RCC 7860 (cell line): ENCODE measurements at places on chromosomes 6 and 20.

- no peak for DNase-seq
These were observed 55.9 kb upstream of the SNX9 start for GRCh38 chr6:157766901-157767774.

DNA sequence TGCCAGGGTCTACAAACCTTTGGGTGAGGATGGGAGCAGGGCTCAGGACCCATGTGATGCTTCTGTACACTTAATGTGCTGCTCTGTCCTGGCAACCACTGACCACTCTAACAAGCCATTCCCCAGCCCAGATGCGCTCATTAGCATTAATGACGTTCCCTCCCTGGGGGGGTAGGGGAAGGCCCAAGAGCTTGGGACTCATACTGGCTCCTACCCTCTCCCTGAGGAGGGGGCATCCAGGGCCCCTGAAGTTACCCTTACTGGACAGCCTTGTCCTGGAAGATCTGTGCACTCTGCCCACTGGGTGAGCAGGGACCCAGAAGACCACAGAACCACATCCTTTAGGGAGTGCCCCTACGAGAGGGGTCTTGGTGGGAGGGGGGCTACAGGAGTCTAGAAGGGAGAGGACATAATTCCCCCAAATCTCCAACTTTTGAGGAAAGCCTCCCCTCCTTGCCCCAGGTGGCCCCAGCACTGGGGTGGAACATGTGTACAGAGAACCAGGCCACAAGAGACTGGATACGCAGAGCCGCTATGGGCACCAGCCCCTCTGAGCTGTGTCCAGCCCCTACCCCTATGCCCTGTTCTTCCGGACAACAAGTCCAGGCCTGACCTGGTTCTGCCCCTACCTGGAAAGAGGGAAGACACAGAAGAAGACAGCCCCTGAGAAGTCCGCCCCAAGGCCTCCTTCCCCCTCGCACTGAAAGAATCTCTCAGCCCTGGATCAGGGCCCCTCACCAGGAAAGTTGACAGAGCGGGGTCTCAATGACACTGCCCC lies 1.4 kb downstream of the TEAD3 start:
- DNase-seq = no peak

DNA sequence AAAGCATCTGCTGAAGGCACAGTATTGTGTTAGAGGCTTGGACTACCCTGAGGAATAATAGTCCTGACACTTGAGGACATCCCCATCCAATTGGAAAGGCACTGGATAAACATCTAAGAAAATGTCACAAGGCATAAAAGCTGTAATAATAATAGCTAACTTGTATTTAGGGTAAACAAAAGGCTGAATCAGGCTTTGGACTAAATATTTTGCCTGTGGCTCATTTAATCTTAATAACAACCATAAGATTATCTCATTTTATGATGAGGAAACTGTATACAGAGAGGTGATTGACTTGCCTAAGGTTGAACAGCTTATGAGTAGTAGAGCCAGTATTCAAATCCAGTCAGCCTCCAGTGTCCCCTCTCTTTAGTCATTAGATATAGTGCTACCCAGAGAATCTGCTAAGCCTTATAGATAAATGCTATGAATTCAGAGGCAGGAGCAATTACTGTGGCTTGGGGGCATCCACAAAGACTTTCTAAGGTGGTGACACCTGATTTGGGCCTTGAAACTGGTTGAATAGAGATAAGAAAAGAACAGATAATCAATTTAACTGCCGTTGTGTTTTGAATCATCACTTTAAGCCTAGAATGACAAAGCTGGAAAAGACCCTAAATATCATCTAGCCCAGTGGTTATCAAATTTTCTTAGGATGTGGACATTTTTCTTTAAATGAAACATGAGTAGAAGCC lies 7.5 kb upstream of the ZSWIM1 start:
- no peak for DNase-seq

- DNase-seq = no peak
These were observed 129.1 kb downstream of the SYCP2 start for GRCh38 chr20:59804347-59804746.

- DNase-seq = no peak
These were observed 19.0 kb upstream of the MAP3K7 start for GRCh38 chr6:90605749-90606340.

DNA sequence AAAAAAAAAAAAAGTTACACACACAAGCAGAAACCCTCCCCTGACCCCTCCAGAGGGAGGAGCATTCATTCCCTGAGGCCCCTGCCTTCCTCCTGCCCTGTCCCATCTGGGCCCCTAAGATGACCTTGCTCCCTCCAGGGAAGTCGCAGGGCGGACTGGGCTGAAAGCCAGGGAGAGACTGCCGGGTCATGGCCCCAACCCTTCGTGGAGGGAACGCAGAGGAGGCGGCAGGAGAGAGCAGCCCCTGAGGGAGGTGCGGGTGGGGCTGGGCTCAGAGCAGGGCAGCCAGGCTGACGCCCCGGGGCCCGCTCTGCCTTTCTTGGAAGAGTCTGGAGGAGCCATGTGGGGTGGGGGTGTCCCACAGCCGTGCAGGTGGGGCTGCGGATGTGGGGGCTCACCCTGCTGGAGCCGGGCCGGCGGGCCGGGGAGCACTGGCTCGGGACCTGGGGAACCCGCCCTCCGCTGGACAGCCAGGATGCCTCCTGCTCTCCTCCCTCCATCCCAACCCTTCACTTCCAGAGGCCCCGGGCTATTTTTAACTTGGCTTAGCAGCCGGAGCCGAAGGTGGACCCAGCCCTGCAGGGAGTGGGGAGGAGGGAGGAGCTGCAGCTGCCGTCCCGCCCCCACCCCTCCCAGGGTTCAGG lies 15.0 kb upstream of the ABHD16B start:
- DNase-seq = no peak

DNA sequence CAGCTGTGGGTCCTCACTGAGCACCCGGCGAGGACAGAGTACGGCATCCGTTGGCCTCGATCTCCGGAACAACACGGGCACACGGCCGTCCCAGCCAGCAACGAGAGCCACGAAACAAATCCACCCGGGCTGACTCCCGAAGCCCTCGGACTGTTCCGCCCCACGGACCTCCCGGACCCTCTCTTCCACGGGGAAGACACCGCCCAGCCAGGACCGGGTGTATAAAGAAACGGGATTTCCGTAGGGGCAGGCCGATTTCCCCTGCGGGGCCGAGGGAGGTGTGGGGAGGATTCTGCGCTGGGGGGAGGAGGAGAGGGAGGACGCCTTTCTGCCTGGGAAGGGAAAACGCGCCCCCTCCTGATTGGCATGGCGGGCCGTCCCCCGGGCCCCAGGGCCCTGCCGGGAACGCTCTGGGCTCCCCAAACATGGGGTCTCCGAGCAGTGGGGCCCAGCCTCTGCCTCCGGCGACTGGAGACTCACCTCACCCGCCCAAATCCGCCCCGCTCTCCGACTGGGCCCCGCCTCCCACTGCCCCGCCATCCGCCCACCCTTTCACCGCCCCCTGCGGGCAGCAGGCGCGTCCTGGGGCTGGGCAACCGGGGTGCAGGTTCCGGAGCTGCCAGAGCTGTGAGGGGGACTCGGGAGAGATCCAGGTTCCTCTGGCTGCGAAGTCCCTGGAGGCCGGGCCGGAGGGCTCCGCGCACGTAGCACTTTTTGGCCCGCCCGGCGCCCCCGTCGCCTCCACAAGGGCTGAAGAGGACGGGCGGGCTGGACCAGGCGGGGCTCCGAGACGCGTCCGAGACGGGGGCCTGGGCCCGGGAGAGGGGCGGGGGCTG lies 679 bp upstream of the PPDPF start:
- no peak for DNase-seq

DNA sequence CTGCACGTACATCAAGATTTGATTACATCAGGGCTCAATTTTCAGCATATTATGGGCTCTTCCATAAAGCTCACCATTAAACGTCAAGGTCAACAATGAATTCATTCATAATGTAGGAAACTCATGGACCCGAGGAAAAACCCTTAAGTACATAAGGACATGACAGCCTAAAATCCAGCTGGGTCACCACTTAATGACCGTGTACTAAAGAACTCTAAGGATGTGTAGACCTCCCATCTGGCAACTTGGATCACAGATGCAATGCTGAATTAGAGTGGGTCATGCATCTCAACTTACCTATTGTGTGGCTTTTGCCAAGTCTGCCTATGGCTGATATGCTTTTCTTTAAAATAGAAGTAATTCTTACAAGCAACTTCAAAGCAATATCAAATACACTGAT lies 26.7 kb upstream of the DEFB112 start:
- no peak for DNase-seq

GRCh38 chr6:101399616-101400162 lies 6.2 kb downstream of the GRIK2 start:
- no peak for DNase-seq

- no peak for DNase-seq
These were observed 118.5 kb upstream of the MMS22L start for GRCh38 chr6:97401533-97401932.

GRCh38 chr20:53947501-53948195 lies 122.7 kb downstream of the BCAS1 start:
- no peak for DNase-seq

DNA sequence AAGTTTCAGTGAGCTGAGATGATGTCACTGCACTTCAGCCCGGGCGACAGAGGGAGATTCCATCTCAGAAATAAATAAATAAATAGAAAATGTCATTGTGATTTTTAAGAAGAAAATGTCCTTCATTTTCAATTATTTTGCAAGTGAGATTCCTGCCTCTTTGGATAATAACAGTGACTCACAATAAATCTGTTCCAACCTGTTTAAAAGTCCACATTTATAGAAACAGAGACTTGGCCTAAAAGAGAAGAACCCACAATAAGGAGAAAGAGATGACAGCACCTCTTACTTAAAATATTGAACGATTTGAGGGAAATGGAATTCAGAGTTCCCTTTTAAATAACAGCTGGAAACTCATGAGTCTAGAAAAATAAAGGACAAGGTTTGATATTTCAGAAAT lies 373.4 kb upstream of the NOX3 start:
- DNase-seq = no peak

- no peak for DNase-seq
These were observed 19.2 kb downstream of the PRND start for GRCh38 chr20:4740774-4741431.

- DNase-seq = no peak
These were observed 71.4 kb upstream of the SHLD1 start for GRCh38 chr20:5678777-5679176.

DNA sequence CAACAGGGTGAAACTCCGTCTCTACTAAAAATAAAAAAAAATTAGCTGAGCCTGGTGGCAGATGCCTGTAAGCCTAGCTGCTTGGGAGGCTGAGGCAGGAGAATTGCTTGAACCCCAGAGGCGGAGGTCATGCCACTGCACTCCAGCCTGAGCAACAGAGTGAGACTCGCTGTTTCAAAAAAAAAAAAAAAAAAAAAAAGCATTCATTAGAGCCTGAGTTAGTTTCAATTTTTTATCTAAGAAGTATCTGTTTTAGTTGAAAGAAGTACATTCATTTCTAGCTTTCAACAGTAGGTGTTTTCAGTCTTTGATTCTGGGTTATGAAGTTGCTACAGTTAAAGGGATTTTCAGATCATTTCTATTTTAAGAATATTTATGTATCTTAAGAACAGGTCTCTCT lies 42.2 kb downstream of the ZNF292 start:
- DNase-seq = no peak

DNA sequence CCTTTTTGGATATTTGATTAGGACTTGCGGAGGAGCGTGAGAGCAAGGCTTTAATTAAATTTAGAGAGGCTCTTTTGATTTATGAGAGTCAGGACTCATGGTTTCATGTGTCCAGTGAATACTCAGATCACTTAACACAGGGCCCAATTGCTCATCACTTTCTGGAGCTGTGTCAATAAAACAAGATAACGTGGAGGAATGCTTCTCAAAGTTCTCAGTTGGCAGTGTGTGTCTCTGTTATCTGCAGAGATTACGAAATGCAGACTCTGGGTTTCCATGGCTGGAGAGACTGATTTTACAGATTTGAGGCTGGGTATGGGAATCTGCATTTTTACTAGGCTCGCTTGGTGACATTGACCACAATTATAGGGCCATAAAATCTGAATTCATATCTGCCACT lies 335.8 kb upstream of the FLRT3 start:
- DNase-seq = no peak

DNA sequence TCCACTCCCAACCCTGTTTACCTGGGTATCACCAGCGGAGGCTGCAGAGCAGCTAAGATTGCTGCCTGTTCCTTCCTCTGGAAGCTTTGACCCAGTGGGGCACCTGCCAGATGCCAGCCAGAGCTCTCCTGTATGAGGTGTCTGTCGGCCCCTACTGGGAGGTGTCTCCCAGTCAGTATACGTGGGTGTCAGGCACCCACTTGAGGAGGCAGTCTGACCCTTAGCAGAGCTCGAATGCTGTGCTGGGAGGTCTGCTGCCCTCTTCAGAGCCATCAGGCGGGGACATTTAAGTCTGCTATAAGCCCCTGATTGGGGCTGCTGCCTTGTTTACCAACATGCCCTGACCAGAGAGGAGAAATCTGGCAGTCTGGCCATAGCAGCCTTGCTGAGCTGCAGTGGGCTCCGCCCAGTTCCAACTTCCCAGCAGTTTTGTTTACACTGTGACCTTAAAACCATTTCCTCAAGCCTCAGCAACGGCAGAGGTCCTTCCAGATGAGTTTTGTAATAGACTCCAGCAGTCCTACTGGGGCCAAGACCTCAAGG lies 2.8 kb downstream of the RAET1E start:
- DNase-seq = no peak

GRCh38 chr6:13795041-13795750 lies 19.2 kb downstream of the MCUR1 start:
- DNase-seq = peak; percentile 73

DNA sequence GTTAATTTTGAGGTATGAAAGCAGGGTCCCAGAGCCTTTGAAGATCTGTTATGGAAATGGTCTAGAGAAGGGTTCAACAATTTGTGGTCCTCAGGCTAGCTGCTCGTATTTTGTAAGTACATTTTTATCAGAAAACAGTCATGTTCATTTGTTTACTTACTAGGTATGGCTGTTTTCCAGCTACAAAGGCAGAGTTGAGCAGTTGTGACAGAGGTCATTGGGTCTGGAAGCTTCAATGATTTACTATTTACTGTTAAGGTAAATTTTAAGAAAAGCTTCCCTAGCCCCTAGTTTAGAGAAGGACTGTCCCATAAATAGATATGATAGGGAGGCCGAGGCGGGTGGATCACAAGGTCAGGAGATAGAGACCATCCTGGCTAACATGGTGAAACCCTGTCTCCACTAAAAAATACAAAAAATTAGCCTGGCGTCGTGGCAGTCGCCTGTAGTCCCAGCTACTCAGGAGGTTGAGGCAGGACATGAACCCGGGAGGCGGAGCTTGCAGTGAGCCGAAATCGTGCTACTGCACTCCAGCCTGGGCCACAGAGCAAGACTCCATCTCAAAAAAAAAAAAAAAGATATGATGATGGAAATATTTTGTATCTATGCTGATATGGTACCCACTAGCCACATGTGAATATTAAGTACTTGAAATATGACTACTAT lies 538.4 kb upstream of the CITED2 start:
- no peak for DNase-seq

GRCh38 chr6:159201336-159201735 lies 32.1 kb downstream of the FNDC1 start:
- DNase-seq = no peak
